Ureter (tissue), 1 donor: ENCODE measurements at places on chromosomes 2 and 18.

DNA sequence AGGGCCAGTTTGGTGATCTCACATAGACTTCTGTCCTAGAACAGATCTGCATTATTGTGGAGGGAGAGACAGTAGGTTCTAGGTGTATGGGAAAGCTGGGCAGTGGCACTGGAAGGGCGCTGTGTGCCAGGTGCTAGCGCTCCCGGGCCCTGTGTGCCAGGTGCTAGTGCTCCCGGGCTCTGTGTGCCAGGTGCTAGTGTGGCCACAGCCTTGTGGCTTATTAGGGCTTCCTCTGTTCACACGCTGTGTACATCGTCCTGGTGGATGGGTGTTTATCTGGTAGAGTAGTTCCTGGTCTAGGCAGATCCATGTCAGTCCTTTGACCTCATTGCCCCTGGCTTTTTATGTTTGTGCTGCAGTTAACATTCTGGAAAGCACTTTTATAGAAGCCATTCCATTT, 263.4 kb downstream of the AGAP1 start:
- no peak for DNase-seq

- DNase-seq = no peak
Observed at GRCh38 chr2:18474700-18475099, 85.8 kb downstream of the RDH14 start.

- no peak for DNase-seq
Observed at GRCh38 chr2:74894272-74894981, 60.5 kb downstream of the HK2 start.

- no peak for DNase-seq
Observed at GRCh38 chr2:169388161-169388560, 25.8 kb upstream of the LRP2 start.

GRCh38 chr2:46810195-46810594, 105.4 kb downstream of the MCFD2 start:
- no peak for DNase-seq

DNA sequence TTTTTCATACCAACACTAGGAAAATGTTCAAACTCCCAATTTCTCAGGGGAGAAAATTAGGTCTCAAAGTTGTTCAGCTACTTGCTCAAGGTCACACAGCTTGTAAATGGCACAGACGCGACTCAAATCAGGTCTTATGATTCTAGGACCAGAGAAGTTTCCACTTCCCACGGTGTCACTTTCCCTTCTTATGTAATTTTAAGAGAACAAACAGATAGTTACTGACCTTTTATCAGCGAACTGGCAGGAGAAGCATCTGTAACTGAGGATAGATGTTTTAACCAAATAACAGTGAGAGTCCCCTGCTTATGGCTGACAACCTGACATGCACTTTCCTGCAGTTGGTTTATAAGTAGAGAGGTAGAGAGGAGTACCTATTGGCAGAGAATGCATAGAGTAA, 2.1 kb upstream of the KCNJ3 start:
- no peak for DNase-seq

- DNase-seq = no peak
Observed at GRCh38 chr2:235244255-235245220, 249.3 kb upstream of the AGAP1 start.

DNA sequence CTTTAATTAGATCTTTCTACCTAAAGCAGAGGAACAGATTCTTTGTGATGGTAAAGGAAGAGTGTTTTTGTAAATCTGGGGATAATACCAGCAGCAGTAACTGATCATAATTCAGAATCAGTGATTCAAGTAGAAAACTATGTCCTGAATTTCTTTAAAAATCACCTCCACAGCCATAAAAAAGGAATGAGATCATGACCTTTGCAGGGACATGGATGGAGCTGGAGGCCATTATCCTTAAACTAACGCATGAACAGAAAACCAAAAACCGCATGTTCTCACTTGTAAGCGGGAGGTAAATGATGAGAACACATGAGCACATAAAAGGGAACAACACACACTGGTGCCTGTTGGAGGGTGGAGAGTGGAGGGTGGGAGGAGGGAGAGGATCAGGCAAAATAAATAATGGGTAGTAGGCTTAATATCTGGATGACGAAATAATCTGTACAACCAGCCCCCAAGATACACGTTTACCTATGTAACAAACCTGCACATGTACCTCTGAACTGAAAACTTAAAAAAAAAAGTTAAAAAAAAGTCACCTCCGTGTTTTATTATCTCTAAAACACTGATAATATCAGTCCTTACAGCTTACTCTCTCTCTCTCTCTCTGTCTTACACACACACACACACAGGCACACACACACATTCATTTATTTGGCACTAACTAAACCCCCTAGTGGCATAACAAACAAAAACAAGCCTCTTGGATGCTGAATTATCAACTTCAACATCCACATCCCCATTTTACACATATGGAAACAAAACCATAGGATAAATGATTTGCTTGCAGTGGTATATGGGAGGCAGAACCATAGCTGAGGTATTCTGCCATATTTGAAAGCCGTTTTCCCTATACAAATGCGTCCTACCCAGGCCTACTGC, 1.4 kb downstream of the TM4SF20 start:
- DNase-seq = no peak

- no peak for DNase-seq
Observed at GRCh38 chr2:66441581-66442320, 6.8 kb downstream of the MEIS1 start.

- no peak for DNase-seq
Observed at GRCh38 chr2:68391869-68392268, 26.8 kb downstream of the PLEK start.

- no peak for DNase-seq
Observed at GRCh38 chr2:54755641-54756326, 32.3 kb downstream of the EML6 start.

- no peak for DNase-seq
Observed at GRCh38 chr2:152464851-152465470, 130.0 kb downstream of the FMNL2 start.

DNA sequence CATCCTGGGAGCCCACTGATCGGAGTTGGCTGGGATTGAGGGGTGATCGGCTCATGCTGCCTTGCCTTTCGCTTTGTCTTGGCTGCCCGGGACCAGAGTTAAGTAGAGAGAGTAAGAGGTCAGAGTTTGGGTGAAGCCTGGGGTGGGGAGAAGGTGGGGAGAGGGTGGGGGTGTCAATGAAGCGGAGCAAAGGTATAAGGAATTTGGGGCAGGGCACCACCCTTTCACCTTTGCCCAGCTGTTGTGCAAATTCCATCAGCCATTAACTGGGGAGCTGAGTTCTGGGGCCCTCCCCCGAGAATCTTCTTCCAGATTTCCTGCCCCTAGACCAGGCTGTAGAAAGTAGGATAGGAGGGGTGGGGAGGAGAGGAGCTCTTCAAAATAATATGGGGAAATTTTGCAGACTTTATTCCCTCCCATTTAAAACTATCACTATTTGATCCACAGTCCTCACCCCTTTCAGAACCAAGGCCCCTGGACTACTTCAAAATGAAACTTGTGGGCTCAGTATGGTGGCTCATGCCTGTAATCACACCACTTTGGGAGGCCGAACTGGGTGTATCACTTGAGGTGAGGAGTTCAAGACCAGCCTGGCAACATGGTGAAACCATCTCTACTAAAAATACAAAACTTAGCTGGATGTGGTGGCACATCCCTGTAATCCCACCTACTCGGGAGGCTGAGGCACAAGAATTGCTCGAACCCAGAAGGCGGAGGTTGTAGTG, at the start of gene SLC23A3:
TSS of gene SLC23A3 (minus strand) at position 100 of the 725 bp plus-strand sequence. CDS start at position 55, 45 bp downstream.
- DNase-seq = no peak

DNA sequence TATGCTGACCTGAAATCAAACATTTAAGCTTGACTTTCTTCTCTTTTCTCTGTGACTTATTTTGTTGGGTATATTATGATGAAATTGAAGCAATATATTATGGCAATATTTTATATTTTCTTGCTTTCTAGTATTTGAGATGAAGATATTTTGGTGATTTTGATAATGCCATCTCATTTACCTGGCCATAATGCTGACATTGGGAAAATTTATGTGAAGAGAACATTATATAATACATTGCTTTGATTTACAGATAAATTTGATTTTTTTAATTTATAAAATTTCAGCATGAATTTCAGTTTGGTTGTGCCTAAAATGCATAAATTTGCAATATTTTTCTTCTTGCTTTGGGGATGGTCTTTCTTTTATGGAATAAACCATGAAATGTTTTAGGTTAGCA, 1413.7 kb upstream of the TMEFF2 start:
- DNase-seq = no peak

DNA sequence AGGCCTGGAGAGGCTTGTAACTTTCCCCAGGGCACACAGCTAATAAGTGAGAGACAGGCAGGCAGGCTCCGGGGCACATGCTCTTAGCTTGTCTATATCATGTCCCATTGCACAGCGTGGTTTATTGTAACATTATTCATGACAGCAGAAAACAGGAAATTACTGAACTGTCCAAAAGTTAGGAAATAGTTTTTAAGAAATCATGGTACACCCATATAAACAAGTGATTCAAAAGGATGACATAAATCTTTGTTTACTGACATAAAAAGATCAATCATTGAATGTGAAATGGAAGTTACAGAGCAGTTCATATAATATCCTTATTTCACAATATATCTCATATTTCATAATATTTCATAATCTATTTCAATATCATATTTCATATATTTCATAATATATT, 34.3 kb upstream of the TXNDC2 start:
- no peak for DNase-seq

DNA sequence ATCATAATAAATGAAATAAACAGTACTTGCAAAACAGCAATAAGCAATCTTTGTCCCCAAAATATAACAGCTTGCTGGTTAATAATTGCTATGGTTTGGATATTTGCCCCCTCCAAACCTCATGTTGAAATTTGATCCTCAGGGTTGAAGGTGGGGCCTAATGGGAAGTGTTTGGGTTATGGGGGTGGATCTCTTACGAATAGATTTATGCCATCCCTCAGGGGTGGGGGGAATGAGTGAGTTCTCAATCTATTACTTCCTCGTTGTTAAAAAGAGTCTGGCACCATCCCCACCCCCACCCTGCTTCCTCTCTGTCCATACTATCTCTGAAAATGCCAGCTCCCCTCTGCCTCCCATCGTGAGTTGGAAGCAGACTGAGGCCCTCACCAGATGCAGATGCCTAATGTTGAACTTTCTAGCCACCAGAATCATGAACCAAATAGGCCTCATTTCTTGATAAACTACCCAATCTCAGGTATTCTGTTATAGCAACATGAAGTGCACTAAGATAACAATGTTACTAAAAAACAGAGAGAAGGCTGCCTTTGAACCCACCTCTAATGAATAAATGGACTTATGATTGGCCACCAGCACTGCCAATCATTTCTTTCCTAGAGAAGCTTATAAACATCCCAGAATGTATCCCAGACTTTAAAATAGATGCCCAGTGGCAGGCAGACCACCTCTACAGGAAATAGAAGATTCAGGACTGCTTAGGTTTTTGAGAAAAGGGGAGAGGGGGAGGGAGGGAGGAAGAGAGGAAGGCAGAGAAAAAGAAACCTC, 90.1 kb downstream of the ALPK2 start:
- no peak for DNase-seq

GRCh38 chr2:171289316-171289715, 128.6 kb upstream of the TLK1 start:
- no peak for DNase-seq

- no peak for DNase-seq
Observed at GRCh38 chr18:71725256-71725655, 818.9 kb downstream of the CBLN2 start.

GRCh38 chr18:50441501-50441900, 66.7 kb downstream of the SKA1 start:
- DNase-seq = no peak

DNA sequence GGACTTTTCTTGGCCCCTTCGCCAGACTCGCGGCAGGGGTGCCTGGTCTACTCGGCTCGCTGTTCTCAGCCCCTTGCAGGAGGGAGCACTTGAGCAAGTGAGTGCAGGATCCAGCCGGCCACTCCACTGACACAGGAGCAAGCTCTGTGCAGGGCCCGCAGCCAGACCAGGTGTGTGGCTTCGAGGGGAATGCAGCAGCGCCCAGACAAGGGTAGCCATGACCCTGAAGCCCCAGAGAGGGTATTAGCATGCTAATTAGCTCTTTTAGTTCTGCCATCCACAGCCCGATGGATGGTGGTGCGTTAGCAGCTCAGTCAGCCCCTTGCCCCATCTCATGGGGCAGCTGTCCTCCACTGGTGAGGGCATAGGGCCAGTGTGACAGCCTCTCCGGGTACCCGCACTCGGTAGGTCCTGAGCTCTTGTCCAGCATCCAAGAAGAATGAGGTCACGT, 103.2 kb upstream of the HS6ST1 start:
- DNase-seq = peak; percentile 18

DNA sequence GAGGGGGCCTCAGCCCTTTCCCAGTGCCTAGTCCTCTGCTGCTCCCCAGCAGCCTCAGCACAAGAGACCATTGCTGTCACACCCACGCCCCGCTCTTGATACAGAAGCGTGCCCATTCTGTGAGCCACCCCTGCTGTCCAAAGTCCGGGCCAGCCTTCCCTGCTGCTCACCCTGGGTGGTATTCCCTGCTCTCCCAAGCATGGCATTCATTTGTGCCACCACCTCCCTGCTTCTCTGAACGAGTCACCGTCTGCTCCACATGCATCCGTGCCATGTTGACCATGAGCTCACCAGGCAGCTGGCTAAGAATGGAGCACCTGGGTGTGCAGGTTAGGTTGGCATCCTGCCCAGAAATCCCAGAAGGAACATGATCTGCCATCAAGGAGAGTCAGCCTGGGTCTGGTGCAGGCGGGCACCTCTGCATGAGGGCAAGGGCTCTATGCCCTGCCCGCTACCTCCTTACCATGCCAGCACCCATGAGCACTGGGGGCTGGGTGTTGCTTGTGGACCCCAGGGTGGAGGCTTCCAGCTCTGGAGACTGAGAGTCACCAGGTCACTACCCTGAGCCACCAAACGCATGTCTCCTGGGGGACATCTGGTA, 63.0 kb downstream of the TWIST2 start:
- no peak for DNase-seq

- no peak for DNase-seq
Observed at GRCh38 chr2:47208852-47209606, 53.9 kb upstream of the STPG4 start.

GRCh38 chr2:239279508-239280295, 121.1 kb downstream of the HDAC4 start:
- peak; percentile 40 for DNase-seq

- no peak for DNase-seq
Observed at GRCh38 chr2:57677296-57677695, 369.3 kb upstream of the VRK2 start.

- DNase-seq = no peak
Observed at GRCh38 chr2:238645095-238645494, 202.8 kb upstream of the TWIST2 start.

- DNase-seq = no peak
Observed at GRCh38 chr2:47072728-47073191, 82.3 kb downstream of the STPG4 start.

- DNase-seq = no peak
Observed at GRCh38 chr2:18465979-18466378, 94.5 kb downstream of the RDH14 start.

GRCh38 chr2:105615305-105615704, 129.4 kb upstream of the NCK2 start:
- DNase-seq = no peak

- DNase-seq = no peak
Observed at GRCh38 chr2:104790901-104791495, 62.9 kb upstream of the POU3F3 start.
